Hair follicle dermal papilla cell (primary cell): ENCODE measurements at places on chromosomes 2 and 18. TPM values are rescaled to one million over a fixed set of nuclear protein-coding genes. Genes with fewer than 3 reads are reported as not detected.

LOXL3 gene
- total RNA-seq = 14.7 and 20.6 TPM in 2 replicates

STRADB gene
- 33.4 and 40.3 TPM in 2 replicates for total RNA-seq

CD207 gene
- total RNA-seq = not detected in 2 replicates

FBLN7 gene
- 0.65 and 1.3 TPM in 2 replicates for total RNA-seq

HRH4 gene
- total RNA-seq = not detected in 2 replicates

IL1RN gene
- 0.16 and 0.61 TPM in 2 replicates for total RNA-seq

SERPINB13 gene
- not detected in 2 replicates for total RNA-seq

CDK15 gene
- 2.8 and 4.7 TPM in 2 replicates for total RNA-seq

POTEJ gene
- total RNA-seq = not detected in 2 replicates

MRO gene
- 0.16 and 0.73 TPM in 2 replicates for total RNA-seq

B3GNT7 gene
- 0.12 and 0.65 TPM in 2 replicates for total RNA-seq

SULT1C2 gene
- total RNA-seq = under 0.01 TPM in 1 of 2 replicates, not detected in the other

WNT10A gene
- under 0.01 TPM in 1 of 2 replicates, not detected in the other for total RNA-seq

BOLL gene
- not detected in 2 replicates for total RNA-seq

NCOA1 gene
- total RNA-seq = 27.6 and 31.5 TPM in 2 replicates

TMEM37 gene
- 0.32 TPM in 1 of 2 replicates, not detected in the other for total RNA-seq

TEX44 gene
- not detected in 2 replicates for total RNA-seq

CHRNA1 gene
- 0.16 TPM in 1 of 2 replicates, not detected in the other for total RNA-seq

SLC16A14 gene
- under 0.01 TPM in 1 of 2 replicates, not detected in the other for total RNA-seq

EDAR gene
- total RNA-seq = not detected in 2 replicates

MRPS5 gene
- 28.1 and 31.2 TPM in 2 replicates for total RNA-seq

DSG1 gene
- not detected in 2 replicates for total RNA-seq

ATIC gene
- 12.4 and 14.3 TPM in 2 replicates for total RNA-seq

ELOA2 gene
- total RNA-seq = not detected in 2 replicates

TXNDC2 gene
- under 0.01 and 0.12 TPM in 2 replicates for total RNA-seq

CD8B2 gene
- total RNA-seq = not detected in 2 replicates

SLC19A3 gene
- total RNA-seq = not detected in 2 replicates

TUBA3E gene
- total RNA-seq = not detected in 2 replicates

TSHZ1 gene
- 7.2 and 9.6 TPM in 2 replicates for total RNA-seq
